ENCODE measurements at places on chromosomes 12 and 14.

- no peak for DNase-seq
Measured at GRCh38 chr12:58787021-58787760, 133.1 kb downstream of the LRIG3 start.

GRCh38 chr14:45359746-45360145 is 106.7 kb upstream of the MIS18BP1 start:
- DNase-seq: no peak

GRCh38 chr14:89922031-89922907 is 32.3 kb downstream of the EFCAB11 start:
- DNase-seq: no peak

DNA sequence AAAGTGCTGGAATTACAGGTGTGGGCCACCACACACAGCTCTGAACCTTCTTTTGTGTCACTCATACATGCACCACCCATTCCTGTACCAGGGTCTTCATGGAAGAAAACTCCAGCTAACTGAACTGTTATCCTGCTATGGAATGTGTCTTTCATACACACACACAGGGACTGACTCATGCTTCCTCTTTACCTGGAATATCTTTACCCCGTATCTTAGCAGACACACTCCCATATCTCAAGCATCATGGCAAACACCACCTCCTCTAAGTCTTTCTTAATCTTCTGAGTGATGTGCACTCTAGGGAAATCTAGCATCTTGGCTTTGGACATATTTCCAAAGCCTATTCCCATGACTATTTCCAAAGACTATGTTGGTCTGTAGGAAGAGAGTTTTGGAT is 35.0 kb upstream of the DTX1 start:
- DNase-seq: no peak

GRCh38 chr12:9741726-9742125 is 8.8 kb upstream of the CLECL1 start:
- DNase-seq: peak; percentile 91

All from activated CD4-positive, alpha-beta T cell treated with anti-CD3 and anti-CD28 coated beads, Interleukin-2, Interleukin-4, amounts not matched to agents 100 ng/mL and 50 ng/mL, durations not matched to agents 16 hours and 8 hours (primary cell).